T-helper 22 cell (primary cell): ENCODE measurements at places on chromosomes 1 and 21.

GRCh38 chr1:177333936-177334595, 163.3 kb downstream of the BRINP2 start:
- DNase-seq: no peak

- DNase-seq: no peak
Measured at GRCh38 chr1:167454304-167454893, 63.9 kb downstream of the CD247 start.

- no peak for DNase-seq
Measured at GRCh38 chr1:221192055-221192454, 312.8 kb downstream of the HLX start.

GRCh38 chr1:57341721-57342120, 82.1 kb downstream of the DAB1 start:
- no peak for DNase-seq

GRCh38 chr1:5125208-5125607, 470.8 kb downstream of the AJAP1 start:
- no peak for DNase-seq
